ENCODE measurements at places on chromosomes 3 and 15. TPM values are rescaled to one million over a fixed set of nuclear protein-coding genes. Genes with fewer than 3 reads are reported as not detected.

TEX9 gene
- total RNA-seq: 5.0 TPM

BAHD1 gene
- 9.4 TPM for total RNA-seq

PCBP4 gene
- 6.1 TPM for total RNA-seq

ECT2 gene
- 39.0 TPM for total RNA-seq

DNA sequence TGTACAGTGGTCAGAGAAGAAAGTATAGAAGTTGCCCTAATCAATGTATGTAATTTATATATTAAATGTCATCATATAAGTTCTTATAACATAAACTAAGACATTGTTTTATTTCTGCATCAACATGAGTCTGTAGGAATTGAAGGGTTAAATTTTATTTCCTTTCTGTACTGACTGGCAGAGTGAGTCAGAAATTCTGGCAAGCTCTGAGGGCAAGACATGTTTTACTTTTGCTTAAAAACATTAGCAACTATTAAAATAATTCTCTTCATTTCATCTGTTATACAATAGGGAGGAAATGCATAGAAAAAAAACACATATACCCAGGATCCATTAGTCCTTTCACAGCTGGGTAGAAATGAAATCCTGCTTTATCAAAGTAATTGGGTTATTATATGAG lies 171.4 kb upstream of the ALCAM start:
- DNase-seq: no peak

DNA sequence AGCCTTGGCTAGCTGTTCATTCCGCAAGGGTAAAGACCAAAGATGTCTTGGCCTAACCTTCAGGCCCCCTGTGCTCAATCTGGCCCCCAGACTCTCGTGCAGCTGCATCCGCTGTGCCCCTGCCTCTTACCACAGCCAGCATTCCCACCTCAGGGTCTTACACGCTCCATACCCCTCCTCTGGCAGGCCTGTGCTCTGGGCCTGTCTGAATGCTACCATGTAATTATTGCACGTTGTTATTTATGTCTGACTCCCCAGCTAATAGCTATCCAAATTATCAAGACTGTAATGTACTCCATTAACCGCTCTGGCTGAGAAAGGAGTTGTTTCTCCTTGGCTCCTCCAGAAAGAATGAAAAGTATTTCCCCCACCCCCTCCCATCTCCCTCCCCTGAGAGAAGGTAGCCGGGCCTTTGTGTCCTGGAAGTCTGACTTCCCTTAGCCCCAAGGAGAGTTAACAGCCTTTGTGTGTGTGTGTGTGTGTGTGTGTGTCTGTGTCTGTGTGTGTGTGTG lies 54.5 kb upstream of the UBE2E1 start:
- DNase-seq: no peak

- DNase-seq: no peak
These were observed 43.1 kb upstream of the HES1 start for GRCh38 chr3:194092881-194093301.

DNA sequence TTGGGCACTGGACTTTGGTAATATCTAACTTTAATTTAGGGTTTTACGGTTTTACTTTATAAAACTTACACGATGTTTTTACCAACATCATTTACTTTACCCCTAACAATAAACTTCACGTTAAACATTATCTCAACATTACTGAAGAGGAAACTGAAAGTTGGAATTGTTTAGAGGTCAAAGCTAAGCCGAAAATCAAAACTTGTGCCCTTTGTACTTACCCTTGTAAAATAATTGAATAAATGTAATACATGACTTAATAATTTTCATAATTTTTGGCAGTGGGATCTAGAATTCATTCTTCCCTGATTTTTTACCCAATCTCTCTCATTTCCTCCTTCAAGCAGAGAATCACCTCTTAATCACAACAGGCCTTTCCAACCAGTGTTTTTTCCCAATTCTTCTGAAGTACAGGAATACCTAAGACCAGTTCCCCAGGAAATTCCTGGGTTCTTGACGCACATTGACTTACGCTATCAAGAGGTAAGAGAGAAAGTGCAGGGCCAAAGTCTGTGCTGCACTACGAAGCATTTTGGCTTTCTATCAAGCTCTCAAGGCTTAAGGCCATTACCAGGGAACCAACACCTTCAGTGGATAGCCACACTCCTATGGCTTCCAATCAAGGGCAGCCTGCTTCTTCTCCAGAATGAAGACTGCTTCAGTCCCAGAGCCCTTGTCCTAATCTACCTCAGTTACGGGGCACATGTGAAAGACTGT lies 11.9 kb upstream of the SEMA6D start:
- DNase-seq: no peak

DNA sequence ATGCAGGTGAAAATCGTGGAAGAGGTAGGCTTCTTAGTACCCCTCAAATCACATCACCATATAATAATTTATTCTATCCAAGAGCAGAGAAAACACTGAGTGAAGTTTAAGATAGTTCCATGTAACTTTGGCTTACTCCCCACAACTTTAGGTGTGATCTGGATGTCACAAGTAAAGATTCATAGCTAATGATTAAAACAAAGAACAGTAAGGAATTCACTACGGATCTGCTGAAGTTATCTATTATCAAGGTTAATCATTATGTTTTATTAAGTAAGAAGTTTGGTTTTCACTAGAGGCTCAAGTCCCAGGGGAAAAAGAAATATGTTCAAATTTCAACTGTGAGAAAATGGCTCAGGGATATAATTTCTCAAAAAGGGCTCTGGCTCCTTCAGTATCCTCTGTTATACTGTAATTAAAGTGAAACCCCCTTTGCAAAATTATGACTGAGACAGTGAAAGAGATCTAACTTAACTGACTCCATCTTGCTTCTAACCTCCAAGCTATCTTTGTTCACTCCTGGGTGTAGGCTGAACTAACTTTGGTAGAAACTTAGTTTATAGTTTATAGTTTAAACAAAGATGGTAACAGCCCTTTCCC lies 17.1 kb downstream of the CD80 start:
- no peak for DNase-seq
